ENCODE measurements at places on chromosomes 7 and 10.

- no peak for DNase-seq
Measured at GRCh38 chr7:122674502-122674901, 24.4 kb downstream of the RNF133 start.

DNA sequence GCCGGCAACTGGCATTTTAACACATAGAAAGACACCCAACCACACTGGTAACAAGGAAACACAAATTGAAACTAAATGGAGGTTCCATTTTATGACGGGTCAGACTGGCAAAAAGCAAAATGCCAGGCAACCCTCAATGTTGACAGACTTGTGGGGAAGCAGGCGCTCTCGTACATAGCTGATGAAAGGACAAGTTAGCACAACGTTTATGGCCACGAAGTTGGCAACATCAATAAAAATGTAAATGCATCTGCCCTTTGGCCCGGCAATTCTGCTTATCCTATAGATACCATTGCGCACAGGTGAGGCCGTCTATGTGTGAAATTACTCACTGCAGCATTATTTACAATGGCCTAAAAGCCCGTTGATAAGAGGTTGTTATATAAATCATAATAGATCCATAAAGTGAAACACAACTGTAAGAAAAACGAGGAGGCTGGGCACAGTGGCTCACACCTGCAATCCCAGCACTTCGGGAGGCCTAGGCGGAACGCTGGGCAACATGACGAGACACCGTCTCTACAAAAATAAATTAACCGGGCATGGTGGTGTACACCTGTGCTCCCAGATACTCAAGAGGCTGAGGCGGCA, 39.8 kb downstream of the FOXL3 start:
- DNase-seq: no peak

DNA sequence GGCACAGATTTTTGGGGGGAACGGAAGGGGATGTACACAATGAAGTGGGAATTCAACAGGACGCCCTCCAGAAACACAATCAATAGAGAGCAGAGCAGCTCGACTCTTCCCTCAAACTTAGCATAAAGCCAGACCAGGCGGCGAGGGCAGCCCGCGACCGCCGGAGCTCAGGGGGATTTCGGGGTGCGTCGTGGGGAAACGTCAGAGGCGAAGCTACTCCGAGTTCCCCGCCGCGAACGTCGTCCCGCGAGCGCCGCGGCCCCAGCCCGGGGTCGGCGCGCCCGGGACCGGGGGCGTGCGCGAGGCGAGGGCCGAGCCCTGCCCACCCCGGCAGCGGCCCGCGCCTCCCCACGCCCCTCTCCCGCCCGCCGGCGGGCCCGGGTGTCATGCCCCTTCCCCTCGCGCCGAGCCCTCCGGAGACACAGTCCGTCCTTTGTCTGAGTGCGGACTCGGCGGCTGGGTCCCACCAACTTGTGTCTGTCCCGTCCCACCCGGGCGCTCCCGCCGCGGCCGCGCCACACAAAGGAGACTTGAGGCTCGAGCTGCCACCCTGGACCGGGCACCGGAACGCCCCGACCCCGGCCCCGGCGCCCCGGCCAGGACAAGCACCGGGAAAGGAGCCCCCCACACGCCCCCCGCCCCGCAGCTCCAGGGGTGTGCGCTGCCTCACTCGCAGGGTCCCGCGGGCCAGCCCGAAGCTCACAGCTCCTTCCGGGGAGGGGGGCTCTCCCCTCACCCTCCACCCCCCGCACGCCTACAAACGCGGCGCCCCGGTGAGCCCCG, 634 bp downstream of the EZH2 start:
- peak; percentile 53 for DNase-seq

DNA sequence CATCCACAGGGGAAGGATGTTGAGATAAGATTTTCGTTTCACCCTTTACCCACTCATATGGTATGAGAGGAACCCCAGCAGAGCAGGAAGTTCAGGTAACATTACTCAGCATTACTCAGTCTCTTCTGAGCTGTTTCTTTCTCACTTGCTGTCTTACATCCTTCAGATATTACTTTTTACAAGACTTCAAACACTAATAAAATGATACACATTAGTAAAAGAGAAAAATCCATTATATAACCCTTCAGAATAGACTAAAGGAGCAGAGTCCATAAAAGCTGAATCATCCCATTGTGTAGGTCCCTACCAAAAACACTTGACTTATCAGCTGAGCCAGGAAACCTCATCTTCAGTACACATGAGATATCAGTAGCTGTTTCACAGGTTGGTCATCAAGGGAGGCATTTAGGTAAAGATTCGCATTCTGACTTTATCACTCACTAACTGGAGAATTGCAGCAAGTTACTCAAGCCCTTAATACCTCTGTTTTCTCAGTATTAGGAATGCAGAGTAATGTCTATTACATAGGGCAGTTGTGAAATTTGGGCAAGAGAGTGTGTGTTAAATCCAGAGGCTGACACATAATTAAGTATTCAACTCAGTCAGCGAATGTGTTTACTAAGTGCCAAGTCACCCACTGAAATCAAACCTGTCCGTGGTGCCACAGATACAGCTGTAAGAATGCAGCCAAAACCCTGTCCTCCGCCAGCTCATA, 44.7 kb downstream of the KLF6 start:
- no peak for DNase-seq

DNA sequence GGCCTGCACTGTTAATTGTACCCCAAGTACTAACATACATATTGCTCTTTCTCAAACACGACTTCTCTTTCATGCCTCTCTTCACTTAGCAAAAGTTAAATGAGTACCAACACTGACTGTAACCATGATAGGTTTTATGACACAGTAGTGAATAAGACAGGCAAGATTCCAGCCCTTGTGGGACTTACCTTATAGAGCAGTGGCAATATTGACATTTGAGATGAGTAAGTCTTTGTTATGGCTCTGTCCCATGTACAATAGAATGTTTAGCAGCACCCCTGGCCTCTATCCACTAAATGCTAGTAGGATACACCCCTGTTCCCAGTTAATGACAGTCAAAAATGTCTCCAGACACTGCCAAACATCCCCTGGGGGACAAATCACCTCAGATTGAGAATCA, 11.9 kb upstream of the COL1A2 start:
- DNase-seq: no peak
